ENCODE measurements at places on chromosomes 2 and 18.

GRCh38 chr2:22361571-22361970 lies 1023.4 kb upstream of the KLHL29 start:
- no peak for DNase-seq

GRCh38 chr18:70030728-70031127 lies 83.1 kb upstream of the CD226 start:
- no peak for DNase-seq

GRCh38 chr2:33358878-33359277 lies 117.6 kb upstream of the RASGRP3 start:
- no peak for DNase-seq

DNA sequence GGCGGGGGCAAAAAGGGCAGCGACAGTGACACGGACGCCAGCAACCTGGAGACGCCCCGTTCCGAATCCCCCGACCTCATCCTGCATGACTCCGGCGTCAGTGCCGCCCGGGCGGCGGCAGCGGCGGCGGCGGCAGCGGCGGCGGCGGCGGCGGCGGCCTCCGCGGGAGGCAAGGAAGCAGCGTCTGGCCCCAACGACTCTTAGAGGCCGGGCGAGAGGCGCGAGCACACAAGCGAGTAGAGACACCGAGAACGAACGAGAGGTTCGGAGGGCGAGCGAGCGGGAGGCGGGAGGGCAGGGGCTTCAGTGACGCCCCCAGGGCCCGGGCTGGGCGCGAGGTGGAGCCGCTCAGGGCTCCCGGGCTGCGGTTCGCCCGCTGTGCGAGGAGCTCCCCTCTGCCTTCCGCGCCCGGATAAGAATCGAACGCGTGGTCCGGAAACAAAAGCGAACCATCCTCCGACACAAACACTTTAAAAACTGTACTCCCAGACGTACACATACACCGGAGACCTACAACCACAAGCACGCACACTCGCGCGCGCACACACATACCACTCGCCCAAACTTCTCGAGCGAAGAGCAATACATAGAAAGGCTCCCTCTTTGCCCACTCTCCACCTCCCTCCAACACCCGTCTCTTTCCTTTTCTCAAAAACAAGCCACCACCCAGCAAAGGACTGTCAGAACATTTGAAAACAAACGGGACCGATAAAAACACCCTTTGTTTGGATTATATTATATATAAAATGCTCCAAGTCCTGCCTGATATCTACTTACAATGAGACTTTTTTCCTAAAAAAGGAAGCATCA lies 2.8 kb downstream of the SP9 start:
- peak; percentile 38 for DNase-seq

DNA sequence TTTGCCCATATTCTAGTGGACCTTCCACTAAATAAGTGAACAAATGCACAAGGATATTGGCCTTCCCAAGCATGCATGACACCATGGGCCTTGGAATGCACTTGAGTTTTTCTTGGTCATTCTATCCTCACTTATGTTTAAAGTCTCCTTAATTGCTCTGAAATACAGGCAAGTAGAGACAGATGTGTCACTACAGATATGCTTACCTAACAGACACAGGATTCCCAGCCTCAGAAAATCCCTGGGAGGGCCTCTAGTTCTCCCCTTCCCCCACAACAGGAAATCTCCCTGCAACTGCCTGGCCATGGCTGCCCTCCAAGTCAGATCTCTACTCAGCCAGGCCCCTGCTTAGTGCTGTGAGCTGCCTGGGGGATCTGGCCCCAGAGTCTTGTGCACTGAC lies 445.2 kb downstream of the IRS1 start:
- peak; percentile 50 for DNase-seq

GRCh38 chr18:3794537-3795348 lies 344.8 kb downstream of the TGIF1 start:
- peak; percentile 94 for DNase-seq

- no peak for DNase-seq
These were observed 22.8 kb downstream of the OTOF start for GRCh38 chr2:26455037-26455669.

DNA sequence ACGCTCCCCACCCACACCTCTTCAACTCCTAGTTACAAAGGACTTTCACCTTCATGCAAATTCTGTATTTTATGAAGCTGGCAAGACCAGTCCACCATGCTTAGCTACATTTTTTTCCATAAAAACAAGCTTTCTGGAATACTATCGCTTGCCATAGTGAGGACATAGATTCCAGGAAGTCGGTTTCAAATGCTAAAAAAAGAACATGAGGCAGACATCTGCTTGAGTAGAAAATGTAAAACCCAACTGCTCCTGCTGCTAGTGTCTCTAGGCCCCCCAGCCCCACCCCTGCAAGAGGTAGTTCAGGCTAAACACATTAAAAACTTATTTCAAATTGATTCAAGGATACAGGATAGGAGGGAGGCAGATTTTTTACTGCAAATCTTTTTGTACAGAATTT lies 148.9 kb downstream of the SMAD2 start:
- no peak for DNase-seq

GRCh38 chr2:131009713-131010475 lies 83.4 kb downstream of the FAM168B start:
- no peak for DNase-seq

GRCh38 chr2:211867845-211868451 lies 670.7 kb downstream of the ERBB4 start:
- DNase-seq = peak; percentile 51

DNA sequence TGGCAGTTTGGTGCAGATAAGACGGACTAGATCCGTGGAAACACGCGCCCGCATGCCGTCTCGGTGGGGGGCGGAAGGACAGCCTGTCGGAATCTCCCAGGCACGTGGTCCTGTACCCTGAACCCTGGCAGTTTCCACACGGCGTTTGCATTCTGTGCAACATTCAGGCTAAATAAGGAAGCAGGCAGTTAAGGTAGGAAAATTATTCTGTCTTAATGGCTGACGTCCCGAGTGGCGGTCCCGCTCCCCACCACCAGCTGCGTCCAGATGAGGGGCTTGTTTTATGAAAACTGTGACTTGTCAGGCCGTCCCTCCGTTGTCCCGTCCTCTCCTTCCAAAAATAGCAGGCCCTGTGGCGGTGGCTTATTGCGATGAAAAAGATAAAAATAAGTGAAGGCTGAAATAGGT lies 120.2 kb downstream of the NFATC1 start:
- DNase-seq = no peak

GRCh38 chr2:228590681-228591080 lies 409.2 kb upstream of the SPHKAP start:
- DNase-seq = no peak

- DNase-seq = no peak
These were observed 33.3 kb downstream of the UXS1 start for GRCh38 chr2:106160786-106161261.

GRCh38 chr2:60296219-60296955 lies 257.1 kb downstream of the BCL11A start:
- DNase-seq = peak; percentile 52

DNA sequence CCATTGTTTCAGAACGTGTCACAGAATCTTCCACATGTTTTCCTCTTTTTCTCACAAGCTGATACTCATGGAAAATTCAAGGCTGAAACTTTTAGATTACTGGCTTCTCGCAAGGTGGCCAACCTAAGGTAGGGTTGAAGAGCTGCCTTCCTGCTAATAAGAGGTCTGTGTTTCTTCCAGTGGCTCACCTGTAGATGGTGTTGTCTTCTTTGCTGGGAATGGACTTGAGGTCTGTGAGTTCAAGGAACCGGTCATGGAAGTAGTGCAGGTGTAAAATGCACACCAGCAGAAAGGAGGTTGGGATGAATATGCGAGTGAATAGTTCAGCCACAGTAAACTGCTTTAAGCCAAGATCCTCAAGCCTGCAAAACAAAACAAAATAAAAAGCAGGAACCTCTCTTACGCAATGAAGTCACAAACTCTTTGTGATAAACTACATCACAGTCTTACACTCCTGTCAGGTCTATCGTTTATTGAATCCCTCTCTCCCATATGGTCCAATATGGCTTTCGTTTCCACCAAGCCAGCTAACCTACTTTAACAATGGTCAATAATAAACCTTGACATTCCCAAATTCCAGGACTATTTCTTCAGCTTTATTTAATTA lies 258.9 kb downstream of the NAPG start:
- DNase-seq = no peak

- no peak for DNase-seq
These were observed 95.7 kb downstream of the MALT1 start for GRCh38 chr18:58766946-58767345.

- DNase-seq = no peak
These were observed 23.8 kb upstream of the ODC1 start for GRCh38 chr2:10471955-10472354.

GRCh38 chr2:30422444-30423040 lies 24.5 kb upstream of the LCLAT1 start:
- peak; percentile 52 for DNase-seq
